ENCODE measurements at places on chromosomes 16 and 17. TPM values are rescaled to one million over a fixed set of nuclear protein-coding genes. Genes with fewer than 3 reads are reported as not detected.

The KRTAP16-1 gene
- not detected for total RNA-seq

The CASKIN1 gene
- total RNA-seq, result 0.18 TPM

The NLRC3 gene
- total RNA-seq, result not detected

- DNase-seq, result peak; percentile 40
Observed at GRCh38 chr17:68519911-68520310, 7.7 kb downstream of the PRKAR1A start.
